ENCODE measurements at places on chromosomes 13 and 19. TPM values are rescaled to one million over a fixed set of nuclear protein-coding genes. Genes with fewer than 3 reads are reported as not detected.

LGALS7B gene
- not detected for total RNA-seq

AP2S1 gene
- 102 TPM for total RNA-seq

ZNF135 gene
- total RNA-seq, result 1.5 TPM

SCN1B gene
- total RNA-seq, result 1.6 TPM

RAB11B gene
- total RNA-seq, result 93.4 TPM

USF2 gene
- 116 TPM for total RNA-seq

PROZ gene
- total RNA-seq, result not detected

DNAJC15 gene
- 13.0 TPM for total RNA-seq

C19orf25 gene
- 19.9 TPM for total RNA-seq

ZNF221 gene
- total RNA-seq, result 1.9 TPM

ASPDH gene
- total RNA-seq, result not detected

LYL1 gene
- total RNA-seq, result 2.5 TPM

CLEC11A gene
- 0.64 TPM for total RNA-seq

YJEFN3 gene
- total RNA-seq, result 11.4 TPM

ZNF616 gene
- total RNA-seq, result 13.9 TPM

ZNF468 gene
- total RNA-seq, result 12.9 TPM

NLRP7 gene
- not detected for total RNA-seq

HSPBP1 gene
- 45.2 TPM for total RNA-seq

METTL21C gene
- total RNA-seq, result not detected

ZNF530 gene
- 7.1 TPM for total RNA-seq

KLF1 gene
- 0.37 TPM for total RNA-seq

ZNF541 gene
- 0.11 TPM for total RNA-seq

FBXO27 gene
- total RNA-seq, result 0.71 TPM

SYCN gene
- total RNA-seq, result not detected

RUBCNL gene
- total RNA-seq, result 1.1 TPM

MBD3L3 gene
- total RNA-seq, result not detected

WDR62 gene
- total RNA-seq, result 13.6 TPM

SYNGR4 gene
- total RNA-seq, result 0.25 TPM

CGB8 gene
- not detected for total RNA-seq

LIG1 gene
- total RNA-seq, result 194 TPM

ZGLP1 gene
- total RNA-seq, result 3.3 TPM

TTC9B gene
- not detected for total RNA-seq

PDX1 gene
- not detected for total RNA-seq

KLK12 gene
- total RNA-seq, result not detected

GRIN3B gene
- total RNA-seq, result not detected

PABPC3 gene
- total RNA-seq, result 0.74 TPM

KCTD12 gene
- 9.9 TPM for total RNA-seq

THSD8 gene
- 31.0 TPM for total RNA-seq

PRR19 gene
- total RNA-seq, result 1.0 TPM

ZNF837 gene
- total RNA-seq, result 2.5 TPM

DNAAF3 gene
- total RNA-seq, result 0.53 TPM

PRTN3 gene
- total RNA-seq, result not detected

DAZAP1 gene
- 248 TPM for total RNA-seq

ATP4A gene
- total RNA-seq, result not detected

LIM2 gene
- not detected for total RNA-seq

CYP2A7 gene
- not detected for total RNA-seq

ZNF208 gene
- 3.4 TPM for total RNA-seq

RGL3 gene
- not detected for total RNA-seq

PLK5 gene
- total RNA-seq, result not detected

CCDC122 gene
- total RNA-seq, result 2.0 TPM

VRK3 gene
- total RNA-seq, result 52.4 TPM

SOX1 gene
- not detected for total RNA-seq

STAP2 gene
- 11.5 TPM for total RNA-seq

SERTAD1 gene
- total RNA-seq, result 10.0 TPM

ZNF20 gene
- total RNA-seq, result 3.3 TPM

RNF113B gene
- not detected for total RNA-seq

LYPD3 gene
- total RNA-seq, result 3.1 TPM

C19orf73 gene
- 2.0 TPM for total RNA-seq

APBA3 gene
- 29.8 TPM for total RNA-seq

RHPN2 gene
- total RNA-seq, result 5.7 TPM

Measured in activated CD4-positive, alpha-beta T cell treated with anti-CD3 and anti-CD28 coated beads for 36 hours (primary cell).